ENCODE measurements at places on chromosomes 1 and 21.

DNA sequence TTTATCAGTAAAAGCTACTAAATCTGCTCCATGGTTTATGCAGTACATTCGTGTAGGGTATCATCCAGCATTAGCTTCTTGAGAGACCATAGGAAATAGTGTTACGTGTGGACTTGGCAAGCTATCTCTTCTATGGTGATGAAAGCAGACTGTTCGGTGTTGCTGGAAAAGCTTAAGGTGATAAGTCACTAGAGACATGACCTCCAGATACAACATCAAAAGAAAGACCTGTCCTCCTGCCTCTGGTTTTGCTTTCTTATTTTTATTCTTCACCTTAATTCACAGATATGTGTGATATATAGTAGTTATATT lies 53.5 kb upstream of the S1PR1 start:
- H3K4me1 ChIP-seq, result peaks cover 25% of the 10 kb centered on the region
- no peaks in the 10 kb centered on the region for H3K36me3 ChIP-seq
- H3K4me3 ChIP-seq, result no peak overlapping the region
- no peak for DNase-seq

DNA sequence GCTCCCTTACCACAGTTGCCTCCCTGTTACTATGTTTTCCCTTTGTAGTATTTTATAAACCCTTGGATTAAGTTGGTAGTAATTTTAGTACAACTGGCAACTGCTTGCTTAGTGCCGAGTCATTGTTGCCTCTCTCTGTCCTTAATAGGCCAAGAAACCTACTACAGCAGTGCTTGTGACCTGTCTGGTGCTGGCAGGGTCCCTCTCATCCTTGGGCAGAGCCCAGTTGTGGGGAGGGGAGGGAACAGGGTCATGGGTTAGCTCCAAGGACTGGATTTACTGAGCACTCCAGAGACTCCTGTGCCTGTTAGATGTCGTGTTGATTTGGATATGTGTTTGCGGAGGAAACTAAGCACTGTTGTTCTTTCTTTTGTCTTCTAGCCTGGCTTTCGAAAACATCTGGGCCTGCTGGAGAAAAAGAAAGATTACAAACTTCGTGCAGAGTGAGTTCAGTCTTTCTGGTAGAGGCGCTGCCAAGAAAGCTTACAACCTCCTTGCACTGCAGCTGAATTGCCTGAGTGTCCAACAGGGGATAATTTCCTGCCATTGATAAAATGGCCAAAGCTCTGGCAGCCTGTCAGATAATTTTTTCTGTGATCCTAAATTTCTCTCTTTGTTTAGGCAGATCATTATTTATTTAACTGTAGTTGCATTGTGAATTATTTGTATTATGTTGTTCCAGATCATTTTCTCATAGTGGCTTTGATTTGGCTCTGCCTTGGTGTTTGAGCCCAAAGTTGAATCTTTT lies 3.6 kb downstream of the UTP11 start:
- peaks cover 27% of the 10 kb centered on the region for H3K4me1 ChIP-seq
- peaks cover 42% of the 10 kb centered on the region for H3K36me3 ChIP-seq
- H3K27ac ChIP-seq, result no peak overlapping the region
- H3K4me3 ChIP-seq, result no peak overlapping the region

DNA sequence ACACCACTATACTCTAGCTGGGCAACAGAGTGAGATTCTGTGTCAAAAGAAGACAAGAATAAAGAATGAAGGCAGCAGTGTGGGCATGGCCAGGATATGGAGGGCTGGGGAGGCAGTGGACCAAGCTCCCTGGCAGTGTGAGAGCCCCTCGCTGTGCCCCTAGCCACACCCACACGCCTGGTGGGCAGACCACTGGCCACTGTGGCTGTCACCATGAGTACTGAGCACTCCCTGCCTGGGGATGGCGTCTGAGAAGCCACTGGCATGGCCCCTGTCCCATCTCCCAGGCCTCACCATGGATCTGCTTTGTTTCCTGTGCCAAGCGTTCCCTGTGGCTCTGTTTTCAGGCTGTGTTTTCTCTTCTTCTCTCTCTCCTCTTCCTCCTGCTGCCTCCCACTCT lies 51.7 kb downstream of the STUM start:
- peaks cover 4% of the 10 kb centered on the region for H3K36me3 ChIP-seq
- no peaks in the 10 kb centered on the region for H3K4me1 ChIP-seq
- DNase-seq, result no peak
- H3K4me3 ChIP-seq, result no peak overlapping the region
- peaks cover 21% of the 10 kb centered on the region for H3K27me3 ChIP-seq

- no peaks in the 10 kb centered on the region for H3K4me1 ChIP-seq
- H3K27me3 ChIP-seq, result peaks cover 51% of the 10 kb centered on the region
- peaks cover 3% of the 10 kb centered on the region for H3K36me3 ChIP-seq
Measured at GRCh38 chr1:18174037-18174436, 66.4 kb downstream of the IGSF21 start.

- H3K4me1 ChIP-seq, result peaks cover 27% of the 10 kb centered on the region
- H3K27ac ChIP-seq, result no peak overlapping the region
- no peak overlapping the region for H3K4me3 ChIP-seq
- no peak for DNase-seq
Measured at GRCh38 chr1:231385416-231385748, 36.7 kb downstream of the EGLN1 start.

GRCh38 chr1:114559356-114559755 lies 22.1 kb downstream of the BCAS2 start:
- H3K36me3 ChIP-seq, result no peaks in the 10 kb centered on the region
- H3K4me3 ChIP-seq, result no peak overlapping the region
- no peak for DNase-seq
- H3K27ac ChIP-seq, result no peak overlapping the region

DNA sequence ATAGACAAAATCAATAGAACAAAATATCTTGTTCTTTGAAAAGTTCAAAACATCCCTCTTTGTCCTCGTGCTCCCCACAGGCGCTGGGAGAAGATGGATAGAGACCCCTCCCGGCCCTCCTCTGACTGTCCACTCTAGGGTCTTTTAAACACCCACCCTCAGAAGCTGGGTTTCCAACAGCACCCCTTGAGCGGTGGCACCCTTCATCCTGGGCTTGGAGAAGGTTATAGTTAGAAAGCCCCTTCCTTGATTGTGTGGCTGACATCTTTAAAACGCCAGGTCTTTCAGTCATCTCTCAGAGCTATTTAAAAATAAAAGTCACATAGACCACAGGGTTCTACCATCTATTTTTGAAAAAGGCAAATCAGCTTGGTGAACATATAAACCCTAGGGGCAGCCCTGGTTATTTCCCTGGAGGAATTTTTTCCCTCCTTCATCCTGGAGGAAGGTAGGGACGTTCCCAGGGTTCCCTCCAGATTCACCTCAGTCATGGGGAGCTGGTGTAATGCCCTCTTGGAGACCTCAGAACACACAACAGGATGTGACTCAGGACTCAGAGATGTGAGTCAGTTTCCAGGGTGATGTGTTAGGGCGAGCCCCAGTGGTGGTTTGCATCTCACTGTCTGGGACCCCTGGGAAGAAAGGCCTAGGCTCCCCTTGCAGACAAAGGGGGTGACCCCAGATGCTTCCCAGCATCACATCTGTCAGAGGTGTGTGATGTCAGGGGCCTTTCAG lies 138.5 kb downstream of the CLIC6 start:
- H3K27me3 ChIP-seq, result no peaks in the 10 kb centered on the region
- H3K4me1 ChIP-seq, result peaks cover 93% of the 10 kb centered on the region
- H3K27ac ChIP-seq, result peak overlapping the region; percentile 88
- no peak for DNase-seq

GRCh38 chr1:91619881-91620280 lies 119.2 kb downstream of the CDC7 start:
- H3K4me1 ChIP-seq, result peaks cover 5% of the 10 kb centered on the region
- DNase-seq, result no peak

- H3K27ac ChIP-seq, result no peak overlapping the region
- H3K27me3 ChIP-seq, result peaks cover 25% of the 10 kb centered on the region
Measured at GRCh38 chr1:56468518-56468917, 110.8 kb downstream of the PLPP3 start.

DNA sequence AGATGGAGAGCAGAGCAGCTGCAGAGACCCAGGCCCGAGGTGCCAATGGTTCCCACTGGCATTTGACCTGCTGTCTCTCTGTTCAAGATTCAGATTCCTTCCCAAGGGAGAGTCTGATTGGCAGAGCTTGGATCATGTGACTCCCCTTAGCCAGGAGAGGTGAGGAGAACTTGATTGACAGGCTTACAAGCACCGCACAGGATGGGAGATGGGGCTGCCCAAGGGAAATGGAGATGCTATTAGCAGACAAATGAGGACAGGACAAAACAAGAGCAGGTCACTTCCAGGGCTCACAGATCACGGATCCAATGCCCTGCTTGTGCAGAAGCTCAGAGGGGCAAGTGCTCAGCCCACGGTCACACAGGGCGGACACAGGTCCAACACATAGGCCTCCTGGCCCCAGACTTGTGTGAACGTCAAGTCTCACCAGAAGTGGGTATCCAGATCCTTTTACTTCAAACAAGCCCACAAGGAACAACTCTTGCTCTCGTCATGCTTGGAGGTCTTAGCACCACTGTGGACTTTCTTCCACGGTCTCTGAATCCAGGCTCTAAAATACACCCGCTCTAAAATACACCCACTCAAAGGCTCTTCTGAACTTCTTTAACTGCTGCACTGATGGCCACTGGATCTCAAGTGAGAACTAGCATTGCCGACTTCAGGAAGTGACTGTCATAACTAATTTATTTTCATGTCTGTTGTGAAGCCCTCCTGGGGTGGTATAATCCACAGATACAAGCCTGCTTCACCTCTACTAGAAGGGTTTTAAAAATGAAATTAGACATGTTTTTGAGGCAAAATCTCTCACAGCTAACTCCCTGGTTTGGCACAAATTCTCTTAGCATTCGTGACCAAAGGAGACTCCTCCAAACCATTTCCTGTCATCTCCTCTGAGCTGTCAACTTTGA lies 274.9 kb downstream of the RRAGC start:
- no peaks in the 10 kb centered on the region for H3K36me3 ChIP-seq
- H3K27me3 ChIP-seq, result peaks cover 30% of the 10 kb centered on the region
- DNase-seq, result no peak

- DNase-seq, result no peak
- no peaks in the 10 kb centered on the region for H3K4me1 ChIP-seq
- no peaks in the 10 kb centered on the region for H3K27me3 ChIP-seq
- H3K36me3 ChIP-seq, result no peaks in the 10 kb centered on the region
- no peak overlapping the region for H3K27ac ChIP-seq
- H3K4me3 ChIP-seq, result no peak overlapping the region
Measured at GRCh38 chr1:10450156-10450814, 454 bp downstream of the CORT start.

DNA sequence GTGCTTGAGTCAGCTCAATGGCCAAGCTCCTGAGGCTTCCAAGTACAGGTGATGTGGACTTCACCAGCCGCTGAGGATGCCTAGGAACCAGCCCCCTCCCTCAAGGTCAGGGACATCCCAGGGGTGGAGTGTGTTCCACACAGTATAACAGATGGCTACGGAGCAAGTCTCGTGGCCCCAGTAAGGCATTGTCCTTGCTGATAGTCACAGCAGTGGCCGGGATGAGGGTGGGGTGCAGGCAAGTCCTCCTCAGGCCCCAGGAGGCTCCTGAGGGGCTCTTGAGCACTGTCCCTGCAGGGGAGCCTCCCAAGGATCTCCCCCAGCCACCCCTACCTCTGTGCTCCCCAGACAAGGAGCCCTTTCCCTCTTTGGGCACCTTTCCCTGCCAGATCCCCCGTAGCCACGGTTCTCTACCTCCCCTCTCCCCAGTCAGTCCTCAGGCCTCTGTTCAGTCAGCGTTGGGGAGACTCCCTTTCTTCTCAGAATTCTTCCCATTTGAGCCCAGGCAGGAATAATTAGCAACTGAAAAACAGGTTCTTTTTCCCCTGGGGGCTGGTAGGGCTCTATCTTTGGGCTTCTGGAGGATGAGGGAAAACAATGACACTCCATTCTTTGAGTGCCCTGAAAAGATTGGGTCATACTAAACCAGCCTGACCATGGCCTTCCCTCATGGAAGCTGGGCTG lies 7.1 kb upstream of the THEM5 start:
- no peak overlapping the region for H3K27ac ChIP-seq
- H3K4me1 ChIP-seq, result no peaks in the 10 kb centered on the region
- H3K4me3 ChIP-seq, result no peak overlapping the region
- no peak for DNase-seq

GRCh38 chr21:44854664-44855446 lies 18.6 kb downstream of the PTTG1IP start:
- no peak for DNase-seq
- peaks cover 26% of the 10 kb centered on the region for H3K4me1 ChIP-seq
- no peaks in the 10 kb centered on the region for H3K27me3 ChIP-seq
- peaks cover 46% of the 10 kb centered on the region for H3K36me3 ChIP-seq
- no peak overlapping the region for H3K4me3 ChIP-seq

All from central memory CD8-positive, alpha-beta T cell (primary cell).